ENCODE measurements at places on chromosomes 11 and 22.

DNA sequence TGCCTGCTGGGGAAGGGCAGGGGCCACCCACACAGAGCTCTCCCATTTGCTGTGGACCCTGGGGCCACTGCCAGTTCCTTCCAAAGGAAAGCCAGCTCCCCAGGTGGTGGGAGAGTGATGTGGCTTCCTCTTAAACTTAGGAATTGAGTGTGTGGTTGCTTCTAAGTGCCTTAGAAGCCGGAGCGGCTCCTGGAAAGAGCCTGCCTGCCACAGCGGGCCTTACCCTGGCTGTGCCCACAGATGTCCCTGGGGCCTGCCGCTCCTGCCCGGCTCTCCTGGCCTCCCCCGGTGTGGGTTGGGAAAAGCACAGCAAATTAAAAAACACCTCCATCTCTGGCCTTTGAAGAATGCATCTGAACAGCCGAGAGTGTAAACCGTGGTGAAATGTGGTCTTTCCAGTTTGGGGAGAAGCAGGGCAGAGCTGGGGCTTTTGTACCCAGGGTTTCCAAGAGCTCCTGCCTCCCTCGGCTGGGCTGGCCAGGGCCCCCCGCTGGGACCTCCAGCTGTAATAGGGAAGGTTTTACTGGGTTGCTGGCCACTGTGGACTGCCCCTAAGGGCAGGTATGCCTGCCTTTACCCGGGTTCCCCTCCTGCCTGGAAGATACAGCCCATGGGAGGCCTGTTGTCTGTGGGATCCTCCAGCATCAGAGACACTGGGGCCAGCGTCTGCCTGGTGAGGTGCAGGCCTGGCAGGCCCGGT lies 30.2 kb downstream of the LRP5 start:
- no peak for DNase-seq

- no peak for DNase-seq
Measured at GRCh38 chr22:22408731-22409696, 99.5 kb downstream of the ZNF280B start.

DNA sequence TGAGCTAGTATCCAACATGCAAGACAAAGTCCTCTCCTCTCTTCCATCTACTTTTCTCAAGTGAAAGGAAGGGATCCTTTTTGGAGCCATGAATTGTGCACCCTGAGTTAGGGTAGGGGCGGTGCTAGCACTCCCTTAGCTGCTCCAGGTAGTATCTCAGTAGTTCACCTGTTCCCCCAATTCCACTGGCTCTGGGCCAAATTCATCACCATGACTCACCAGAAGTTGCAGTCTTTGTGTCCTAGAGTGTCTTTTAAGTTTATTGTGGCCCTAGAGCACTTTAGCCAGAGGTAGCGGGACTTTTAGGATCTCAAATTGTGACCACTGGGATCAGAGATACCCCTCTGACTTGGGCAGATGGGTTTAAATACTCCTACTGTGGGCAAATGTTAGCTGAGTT lies 398.6 kb upstream of the ANO5 start:
- no peak for DNase-seq

DNA sequence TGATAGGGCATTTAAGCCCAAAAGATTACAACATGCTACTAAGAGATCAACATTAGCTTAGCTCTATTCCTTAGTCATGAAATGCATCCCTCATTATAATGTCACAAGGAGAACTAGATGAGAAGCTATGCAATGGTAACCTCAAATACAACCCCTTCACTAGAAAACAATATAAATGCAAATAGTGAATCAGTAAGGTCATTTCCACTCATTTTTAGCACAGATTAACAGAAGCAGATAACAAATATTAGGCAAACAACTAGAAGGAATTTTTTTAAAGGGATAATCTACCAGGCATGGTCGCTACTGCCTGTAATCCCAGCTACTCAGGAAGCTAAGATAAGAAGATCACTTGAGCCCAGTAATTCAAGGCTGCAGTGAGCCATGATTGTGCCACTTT lies 28.2 kb downstream of the SIK3 start:
- no peak for DNase-seq

- DNase-seq = no peak
Measured at GRCh38 chr11:101707477-101707876, 123.7 kb upstream of the TRPC6 start.

DNA sequence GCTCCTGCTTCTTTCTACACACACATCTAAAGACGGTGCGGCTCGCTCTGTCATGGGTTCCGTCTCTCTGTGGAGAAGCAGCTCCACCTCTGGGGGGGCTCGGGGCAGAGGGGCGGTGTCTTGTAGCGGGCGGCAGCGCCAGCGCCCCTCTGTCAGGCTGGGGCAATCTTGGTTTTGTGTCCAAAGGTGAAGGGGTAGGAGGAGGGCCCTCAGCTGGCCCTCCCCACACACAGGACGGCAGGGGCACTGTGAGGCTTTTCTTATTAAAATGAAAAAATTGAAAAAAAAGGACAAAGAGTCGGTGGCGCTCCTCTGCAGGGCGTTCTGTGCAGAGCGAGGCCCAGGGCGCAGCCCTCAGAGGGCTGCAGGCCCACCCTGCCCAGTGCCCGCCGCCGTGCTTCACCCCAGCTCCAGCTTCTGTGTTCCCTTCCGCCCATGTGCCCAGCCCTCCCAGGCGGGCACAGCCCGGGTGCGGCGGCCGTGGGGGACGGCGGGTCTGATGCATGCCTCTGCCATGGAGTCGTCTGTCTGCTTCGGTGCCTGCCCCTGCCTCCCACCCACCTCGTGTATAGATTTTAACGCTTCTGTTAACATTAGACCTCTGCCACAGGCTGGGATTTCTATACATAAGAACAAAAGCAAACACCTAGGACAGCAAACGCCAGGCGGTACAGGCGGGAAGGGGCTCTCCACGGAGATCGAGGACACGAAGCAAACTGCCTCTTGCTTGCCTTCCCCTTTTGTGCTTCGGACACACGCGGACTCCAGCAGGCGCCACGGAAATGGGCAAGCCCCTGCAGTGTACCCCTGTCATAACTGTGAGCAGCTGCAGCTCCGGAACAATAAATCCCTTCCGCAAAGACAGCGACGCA lies 24.5 kb downstream of the MOB2 start:
- no peak for DNase-seq

- no peak for DNase-seq
Measured at GRCh38 chr22:29009148-29009547, 52.5 kb downstream of the C22orf31 start.

DNA sequence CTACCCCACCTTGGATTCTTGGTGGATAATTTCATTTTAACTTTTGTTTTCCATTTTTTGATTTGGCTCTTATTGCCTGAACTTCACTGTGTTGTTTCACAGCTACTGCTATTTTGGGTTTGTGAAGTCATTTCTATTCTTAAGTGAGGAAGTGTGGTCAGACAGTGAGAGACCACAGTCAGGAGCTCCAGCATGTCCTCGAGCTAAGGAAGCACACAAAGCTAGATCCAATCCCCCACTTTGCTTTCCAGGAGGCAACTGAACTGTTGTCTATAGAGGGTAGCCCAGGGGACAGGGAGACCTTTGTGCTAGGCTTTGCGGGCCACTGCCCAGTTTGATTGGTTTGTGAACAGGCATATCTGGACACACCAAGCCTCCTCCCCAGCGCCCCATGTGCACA lies 251.8 kb upstream of the KIRREL3 start:
- DNase-seq = no peak

GRCh38 chr22:19887256-19887985 lies 32.7 kb upstream of the GNB1L start:
- DNase-seq = no peak

GRCh38 chr11:46554213-46555147 lies 39.3 kb downstream of the AMBRA1 start:
- no peak for DNase-seq

DNA sequence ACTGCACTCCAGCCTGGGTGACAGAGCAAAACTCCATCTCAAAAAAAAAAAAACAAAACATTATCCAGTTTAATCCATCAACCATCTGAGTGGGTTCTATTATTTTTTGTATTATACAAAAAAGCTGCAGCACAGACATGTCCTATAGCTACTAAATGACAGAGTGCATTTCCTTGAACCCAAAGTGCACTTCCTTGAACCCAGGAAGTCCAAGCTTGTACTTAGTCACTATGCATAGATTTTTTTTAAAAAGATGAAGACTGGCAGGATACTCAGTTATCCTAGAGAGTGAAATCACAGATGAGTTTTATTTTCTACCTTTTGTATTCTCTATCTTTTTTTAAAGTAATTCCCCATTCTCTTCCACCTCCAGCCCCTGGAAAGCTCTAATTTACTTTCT lies 8.0 kb upstream of the RRAS2 start:
- no peak for DNase-seq

GRCh38 chr11:67451658-67451976 lies 912 bp downstream of the GPR152 start:
- DNase-seq = no peak

Data from hematopoietic multipotent progenitor cell treated with erythropoietin and hydrocortisone succinate and interleukin-3 and kit ligand, for 15 days (in vitro differentiated cells).